ENCODE measurements at places on chromosomes 5 and 9.

GRCh38 chr9:128421482-128421996, 882 bp downstream of the CERCAM start:
- DNase-seq, result peak; percentile 48

DNA sequence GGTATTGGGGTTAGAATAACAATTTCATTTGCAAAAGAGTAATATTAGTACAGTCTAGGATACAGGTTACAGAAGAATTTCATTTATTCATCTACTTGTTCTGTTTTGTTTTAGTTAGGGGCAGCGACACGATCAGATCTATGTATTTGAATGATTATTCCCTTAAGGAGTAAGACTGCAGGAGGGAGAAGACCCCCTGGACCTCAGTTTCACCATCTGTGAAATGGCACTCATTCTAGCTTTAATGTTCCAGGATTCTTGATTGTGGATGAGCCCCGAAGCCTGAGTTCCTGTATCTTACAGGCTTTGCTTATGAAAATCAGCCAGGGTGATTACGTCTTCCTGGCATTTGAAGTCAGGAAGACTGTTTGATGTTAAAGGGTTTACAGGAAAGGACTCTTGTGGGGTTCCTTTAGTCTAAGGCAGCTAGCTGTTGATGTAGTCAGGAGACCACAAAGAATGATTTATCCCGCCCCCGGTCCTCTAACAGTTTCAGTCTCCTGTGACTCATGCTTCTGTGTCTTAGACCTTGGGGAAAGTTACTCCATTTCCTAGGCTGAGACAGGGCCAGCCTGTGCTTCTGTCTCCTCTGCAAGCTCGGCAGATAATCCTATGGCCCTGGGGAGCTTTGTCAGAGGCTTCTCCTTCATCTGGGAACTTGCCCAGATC, 11.5 kb downstream of the SMIM3 start:
- no peak for DNase-seq

DNA sequence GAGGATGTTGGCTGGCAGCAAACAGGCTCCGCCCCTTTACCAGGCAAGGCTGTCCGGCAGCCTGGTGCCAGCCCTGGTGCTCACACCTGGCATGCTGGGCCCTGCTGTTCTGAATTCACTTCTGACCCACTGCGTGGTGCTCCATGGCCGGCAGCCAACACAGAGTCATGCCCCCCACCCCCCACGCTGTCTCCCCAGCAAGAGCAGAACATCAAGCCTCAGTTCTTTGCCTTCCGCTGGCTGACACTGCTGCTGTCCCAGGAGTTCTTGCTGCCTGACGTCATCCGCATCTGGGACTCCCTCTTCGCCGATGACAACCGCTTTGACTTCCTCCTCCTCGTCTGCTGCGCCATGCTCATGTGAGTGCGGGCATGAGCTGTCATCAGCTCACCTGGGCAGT, 12.6 kb upstream of the ENDOG start:
- no peak for DNase-seq

GRCh38 chr5:11905206-11905605, 960 bp upstream of the CTNND2 start:
- DNase-seq, result no peak

DNA sequence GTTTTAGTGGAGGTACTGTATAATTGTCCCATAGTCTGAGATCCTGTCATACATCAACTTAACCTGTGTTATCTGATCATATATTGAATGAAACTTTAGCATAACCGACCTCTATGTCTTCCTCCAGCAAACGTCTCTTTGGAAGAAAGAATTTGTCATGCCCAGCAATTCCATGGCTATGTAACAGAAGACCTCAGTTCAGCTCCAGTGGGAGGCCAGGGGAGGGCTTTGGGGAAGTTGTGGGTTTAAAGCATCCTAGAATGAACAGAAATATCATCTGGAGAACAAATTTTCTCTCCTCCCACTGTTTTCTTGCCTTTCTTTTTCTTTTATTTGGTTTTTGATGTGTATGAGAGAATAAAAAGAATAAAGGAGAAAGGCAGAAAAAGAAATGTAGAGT, 164.5 kb downstream of the GAS1 start:
- DNase-seq, result no peak

DNA sequence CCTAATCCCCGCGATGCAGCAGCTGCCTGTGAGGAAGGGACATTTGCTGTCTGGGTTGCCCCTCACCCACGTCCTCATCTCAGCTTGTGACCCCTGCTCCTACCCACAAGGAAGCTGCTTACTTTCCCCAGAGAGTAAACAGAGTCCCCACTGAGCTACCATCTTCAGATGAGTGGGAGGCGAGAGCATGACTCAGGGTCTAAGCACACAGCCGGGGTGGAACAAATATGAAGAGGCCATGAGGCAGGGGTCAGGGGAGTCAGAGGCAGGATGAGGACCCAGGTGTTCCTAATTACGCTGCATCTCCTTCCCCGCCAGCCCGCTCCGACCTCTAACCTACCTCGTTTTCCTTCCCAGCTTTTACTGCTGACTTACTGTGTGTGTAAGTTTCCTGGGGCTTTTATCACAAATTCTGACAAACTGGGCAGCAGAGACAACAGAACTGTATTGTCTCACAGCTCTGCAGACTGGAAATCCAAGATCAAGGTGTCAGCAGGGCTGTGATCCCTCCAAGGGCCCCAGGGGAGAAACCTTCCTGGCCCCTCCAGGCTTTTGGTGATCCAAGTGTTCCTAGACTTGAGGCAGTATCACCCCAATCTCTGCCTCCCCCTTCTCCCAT, 94.0 kb upstream of the DNAH5 start:
- DNase-seq, result no peak

GRCh38 chr9:90020276-90020871, 415.6 kb downstream of the GADD45G start:
- no peak for DNase-seq

DNA sequence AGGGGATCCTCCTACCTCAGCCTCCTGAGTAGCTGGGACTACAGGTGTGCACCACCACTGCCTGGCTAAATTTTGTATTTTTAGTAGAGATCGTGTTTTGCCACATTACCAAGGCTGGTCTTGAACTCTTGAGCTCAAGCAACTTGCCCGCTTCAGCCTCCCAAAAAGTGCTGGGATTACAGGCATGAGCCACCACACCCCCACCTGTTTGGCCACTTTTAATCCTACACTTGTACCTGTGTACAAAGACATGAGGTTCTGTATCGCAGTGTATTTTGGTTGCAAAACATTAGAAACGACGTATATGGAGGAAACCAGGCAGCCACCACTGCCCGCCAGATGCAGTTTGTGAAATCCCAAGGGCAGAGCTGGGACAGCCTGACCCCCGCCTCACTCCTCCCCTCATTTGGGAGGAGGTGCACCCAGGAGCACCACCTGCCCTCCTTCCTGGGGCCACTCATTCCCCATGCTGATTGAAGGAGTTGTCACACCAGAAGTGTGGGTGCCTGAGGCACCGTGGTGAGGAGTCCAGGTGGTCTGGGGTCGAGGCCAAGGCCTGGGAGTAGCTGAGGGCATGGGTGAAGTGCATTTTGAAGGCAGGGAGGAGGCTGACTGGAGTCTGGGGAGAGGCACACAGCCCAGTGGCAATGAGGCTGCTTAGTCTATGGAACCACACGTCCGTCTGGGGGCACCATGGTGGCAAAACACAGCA, 39.3 kb upstream of the OLFM1 start:
- no peak for DNase-seq

DNA sequence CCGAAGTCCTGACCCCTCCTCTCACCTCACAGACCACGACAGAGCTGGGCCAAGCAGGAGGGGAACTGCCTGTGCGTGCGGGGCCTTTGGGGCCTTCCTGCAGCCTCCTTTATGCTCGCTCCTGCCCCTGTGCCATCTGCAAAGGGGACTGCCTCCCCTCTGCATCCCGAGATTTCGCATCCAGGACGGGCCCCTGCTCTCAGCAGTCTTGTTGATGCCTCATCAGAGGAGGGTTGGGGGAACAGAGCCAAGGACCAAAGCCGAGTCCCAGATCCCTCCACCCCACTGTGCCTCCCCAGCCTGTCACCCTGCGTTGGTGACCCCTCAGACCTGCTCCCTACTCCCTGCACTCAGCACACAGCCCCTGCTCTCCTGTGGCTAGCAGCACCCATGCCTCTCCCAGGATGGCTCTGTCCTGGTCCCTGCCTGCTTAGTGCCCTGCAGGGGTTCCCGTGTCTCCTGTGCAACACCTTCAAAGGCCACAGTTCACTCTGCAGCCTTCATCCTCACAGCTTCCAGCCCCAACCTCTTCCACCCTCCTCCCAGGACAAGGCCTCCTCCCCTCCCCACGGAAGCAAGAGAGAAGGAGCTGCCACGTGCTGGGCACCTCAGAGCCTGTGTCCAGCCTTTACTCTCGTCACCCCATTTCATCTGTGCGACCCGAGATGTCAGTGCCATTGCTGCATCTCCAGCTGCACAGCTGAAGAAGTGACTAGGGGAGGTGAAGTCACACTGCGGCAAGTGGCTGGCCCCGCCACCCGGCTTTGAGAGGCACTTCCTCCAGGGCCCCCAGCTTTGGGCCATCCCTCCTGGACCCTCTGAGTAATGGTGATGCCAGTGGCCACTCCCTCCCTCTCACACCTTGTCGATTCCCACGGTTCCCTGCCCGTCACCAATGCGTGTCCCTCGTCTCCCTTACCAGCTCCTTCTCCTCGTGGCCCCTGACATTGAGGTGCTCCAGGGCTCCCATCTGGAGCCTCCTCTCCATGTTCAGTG, 62.6 kb upstream of the LRRTM2 start:
- DNase-seq, result no peak

All from HAP-1 (cell line).